CD4-positive, alpha-beta T cell treated with Interleukin-6 for 4 hours (primary cell): ENCODE measurements at places on chromosomes 7 and 10.

DNA sequence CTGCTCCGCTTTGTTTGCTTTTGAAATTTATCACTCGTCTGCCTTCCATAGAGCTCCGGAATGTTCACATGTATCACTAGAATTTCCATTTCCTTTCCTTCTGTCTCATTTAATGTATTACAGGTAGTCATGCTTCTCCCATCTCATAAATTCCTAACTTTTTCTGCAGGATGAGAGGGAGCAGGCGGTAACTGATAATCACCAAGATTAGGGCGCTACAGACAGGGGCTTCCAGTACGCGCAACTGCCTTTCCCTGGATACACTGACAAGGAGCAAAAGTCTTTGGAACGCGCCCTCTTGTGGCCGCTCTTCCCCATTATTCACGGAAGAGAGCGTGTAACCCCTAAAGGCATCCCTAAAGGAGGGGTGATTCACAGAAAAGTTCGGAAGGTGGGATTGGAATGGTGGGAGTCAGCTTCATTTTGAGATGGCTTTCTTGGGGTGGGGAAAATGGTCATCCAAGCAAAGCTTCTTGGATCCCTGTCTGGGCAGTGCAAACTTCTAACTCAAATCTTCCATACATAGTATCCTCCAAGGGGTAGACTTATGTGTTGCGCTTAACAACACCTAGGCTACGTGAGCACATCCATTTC lies 6.5 kb downstream of the INHBA start:
- peak; percentile 9 for DNase-seq

DNA sequence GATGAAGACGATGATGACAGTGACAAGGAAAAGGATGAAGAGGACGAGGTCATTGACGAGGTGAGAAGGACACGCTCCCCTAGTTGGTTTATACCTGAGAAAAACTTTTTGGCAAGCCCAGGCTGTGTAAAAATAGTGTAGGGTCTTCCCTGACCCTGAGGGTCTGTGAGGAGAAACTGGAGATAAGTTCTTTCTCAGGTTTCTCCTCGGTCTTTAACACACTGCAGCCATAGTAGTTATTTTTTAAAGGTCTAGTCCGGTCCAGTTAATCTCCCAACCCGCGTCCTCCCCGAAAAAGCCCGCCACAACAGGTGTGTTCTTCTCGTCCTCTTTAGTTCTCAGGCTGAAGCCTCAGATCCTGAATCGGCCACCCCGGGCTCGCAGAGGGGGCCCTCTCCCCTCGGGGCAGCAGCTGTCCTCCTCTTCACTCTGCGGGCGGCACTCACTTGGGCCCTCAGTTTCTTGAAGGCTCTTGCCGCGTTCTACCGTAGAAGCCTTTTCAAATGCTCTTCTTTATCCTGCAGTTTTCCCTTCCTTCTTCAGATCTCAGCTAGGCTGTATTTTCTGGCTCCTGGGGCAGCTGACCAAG lies 411 bp downstream of the BCCIP start:
- DNase-seq: no peak

GRCh38 chr7:601595-602340 lies 82.1 kb upstream of the PDGFA start:
- DNase-seq: peak; percentile 77

DNA sequence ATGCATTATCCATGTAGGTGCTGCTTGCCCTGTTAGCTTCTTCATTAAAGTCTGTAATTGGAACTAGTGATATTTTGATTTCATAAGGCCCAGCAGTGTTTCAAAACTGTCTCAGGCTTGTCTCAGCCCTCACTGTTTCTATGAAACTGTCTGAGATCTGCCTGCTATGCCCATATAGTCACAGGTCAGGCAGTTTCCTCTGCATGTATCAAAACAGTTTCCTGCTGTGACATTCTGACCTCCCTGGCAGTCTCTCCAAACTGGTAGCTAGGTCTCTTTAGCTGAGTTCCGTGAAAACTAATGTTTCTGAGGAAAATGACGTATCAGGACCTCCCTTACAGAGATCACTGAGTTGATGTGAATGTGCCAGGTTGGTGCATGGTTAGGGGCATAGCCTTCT lies 18.9 kb upstream of the SEMA3D start:
- DNase-seq: no peak

DNA sequence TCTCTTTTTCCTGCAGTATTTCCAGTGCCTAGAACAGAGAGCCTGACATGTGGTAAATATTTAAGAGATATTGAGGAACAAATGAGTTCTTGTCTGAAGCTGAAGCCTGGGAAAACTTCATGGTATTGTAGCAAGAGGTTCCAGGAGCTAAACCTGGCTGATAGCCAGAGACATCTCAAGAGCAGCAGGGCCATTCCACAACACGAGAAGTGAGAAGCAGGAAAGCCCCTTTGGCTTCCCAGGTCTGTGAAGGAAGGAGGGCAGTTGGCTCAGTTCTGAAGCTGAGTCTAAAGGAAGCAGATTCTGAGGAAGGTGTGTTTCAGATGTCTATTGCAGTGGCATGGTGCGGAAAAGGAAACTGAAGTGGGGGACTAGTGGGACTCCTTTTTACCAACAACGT lies 63.8 kb upstream of the FAM204A start:
- DNase-seq: no peak

DNA sequence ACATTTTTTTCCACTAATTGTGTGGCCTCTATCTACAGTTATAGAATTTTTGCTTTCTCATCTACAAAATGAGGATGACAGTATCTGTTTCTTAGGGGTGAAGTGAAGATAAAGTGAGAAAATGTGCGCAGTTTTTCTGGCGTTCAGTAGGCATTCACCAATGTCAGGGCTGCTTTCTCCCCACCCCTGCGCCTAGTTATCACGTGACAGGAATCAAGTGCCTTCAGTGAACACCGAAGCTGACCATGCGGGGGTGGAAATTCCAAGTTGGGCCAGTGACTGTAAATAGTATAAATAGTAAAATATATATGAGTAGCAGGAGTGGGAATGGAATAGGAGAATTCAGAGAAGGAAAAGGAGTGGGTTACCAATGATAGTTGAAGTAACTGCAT lies 77.4 kb downstream of the TAF3 start:
- no peak for DNase-seq

- DNase-seq: no peak
These were observed 18.0 kb downstream of the CAMK2B start for GRCh38 chr7:44307301-44307900.

DNA sequence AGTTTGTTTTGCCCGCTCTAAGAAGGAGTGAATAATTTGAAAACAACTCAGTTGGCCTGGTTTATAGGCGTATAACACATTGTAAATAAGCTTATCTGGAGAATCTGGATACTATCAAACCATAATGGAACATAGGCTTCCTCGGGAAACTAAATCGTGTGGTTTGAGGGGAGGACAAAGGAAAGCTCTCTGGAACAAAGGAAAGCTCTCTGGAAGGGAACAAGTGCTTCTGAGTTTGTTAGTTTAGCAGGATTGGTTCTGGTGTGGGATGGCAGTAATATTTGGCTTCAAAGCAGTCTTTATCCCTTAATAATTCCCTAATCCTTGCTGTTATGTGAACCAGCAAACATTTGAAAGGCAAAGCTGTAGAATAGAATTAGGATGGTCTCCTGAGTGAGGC lies 15.0 kb upstream of the SLK start:
- no peak for DNase-seq

DNA sequence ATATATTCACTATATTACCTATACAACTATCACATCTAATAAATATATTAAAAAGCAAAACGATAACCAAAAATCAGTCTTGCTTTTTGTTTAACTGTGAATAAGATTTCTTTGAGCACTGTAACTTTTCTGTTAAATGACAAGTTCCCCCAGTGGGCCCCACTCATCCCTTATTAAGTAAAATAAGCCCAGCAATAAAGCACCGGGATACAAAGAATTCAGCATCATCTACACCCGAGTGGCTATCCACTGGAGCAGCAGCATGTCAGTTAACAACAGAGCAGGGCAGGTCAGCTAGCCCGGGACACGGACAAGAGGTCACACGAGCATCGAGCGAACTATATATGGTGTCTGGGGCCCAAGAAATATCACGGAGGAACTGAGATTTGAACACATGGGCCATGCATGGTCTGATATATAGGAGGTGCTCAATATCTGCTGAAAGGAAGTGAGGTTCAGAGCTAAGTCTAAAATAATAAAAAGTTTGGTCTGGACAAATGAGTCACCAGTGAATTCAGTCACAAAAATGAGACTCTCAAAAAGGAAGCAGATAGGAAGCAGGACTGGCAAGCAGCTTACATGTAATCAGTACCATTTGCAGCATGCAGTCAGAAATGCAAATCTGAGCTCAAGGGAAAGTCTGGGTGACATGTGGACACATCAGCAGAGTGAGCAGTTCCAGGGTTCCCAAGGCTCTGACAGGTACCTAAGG lies 4.1 kb downstream of the ERCC6 start:
- DNase-seq: no peak

DNA sequence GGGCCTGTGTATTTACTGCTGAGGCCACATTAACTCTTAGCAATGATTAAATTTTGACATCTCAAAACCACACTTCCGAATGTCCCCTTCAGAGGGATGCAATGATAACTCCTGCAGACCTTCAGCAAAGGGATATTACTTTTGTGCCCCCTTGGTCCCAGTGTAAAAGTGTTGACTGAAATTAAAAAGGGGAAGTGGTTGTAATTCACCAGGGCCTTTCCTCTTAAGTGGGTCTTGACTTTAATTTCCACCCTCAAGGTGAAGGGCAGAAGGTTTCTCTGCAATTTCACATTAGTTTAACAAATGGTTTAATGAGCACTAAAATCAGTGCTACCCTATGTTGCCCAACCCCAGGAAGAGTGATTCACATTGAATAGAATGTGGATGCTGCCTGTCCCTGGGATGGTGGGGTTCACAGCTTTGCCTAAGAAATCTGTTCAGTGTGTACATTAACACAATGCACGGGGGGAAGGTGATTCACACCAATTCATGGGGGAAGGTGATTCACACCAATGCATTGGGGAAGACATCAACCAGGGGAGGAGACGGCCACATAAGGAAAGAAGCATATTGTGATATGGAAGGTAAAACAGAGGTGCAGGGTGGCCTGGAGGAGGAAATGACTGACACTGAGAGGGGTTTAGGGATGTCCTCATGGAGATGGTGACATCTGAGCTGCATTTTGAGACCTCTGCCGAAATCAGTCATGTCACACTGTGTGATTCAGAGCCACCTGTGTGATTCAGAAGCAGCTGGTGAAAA lies 19.4 kb upstream of the TNS3 start:
- DNase-seq: no peak

GRCh38 chr7:158988302-158988862 lies 132.0 kb downstream of the DYNC2I1 start:
- no peak for DNase-seq

DNA sequence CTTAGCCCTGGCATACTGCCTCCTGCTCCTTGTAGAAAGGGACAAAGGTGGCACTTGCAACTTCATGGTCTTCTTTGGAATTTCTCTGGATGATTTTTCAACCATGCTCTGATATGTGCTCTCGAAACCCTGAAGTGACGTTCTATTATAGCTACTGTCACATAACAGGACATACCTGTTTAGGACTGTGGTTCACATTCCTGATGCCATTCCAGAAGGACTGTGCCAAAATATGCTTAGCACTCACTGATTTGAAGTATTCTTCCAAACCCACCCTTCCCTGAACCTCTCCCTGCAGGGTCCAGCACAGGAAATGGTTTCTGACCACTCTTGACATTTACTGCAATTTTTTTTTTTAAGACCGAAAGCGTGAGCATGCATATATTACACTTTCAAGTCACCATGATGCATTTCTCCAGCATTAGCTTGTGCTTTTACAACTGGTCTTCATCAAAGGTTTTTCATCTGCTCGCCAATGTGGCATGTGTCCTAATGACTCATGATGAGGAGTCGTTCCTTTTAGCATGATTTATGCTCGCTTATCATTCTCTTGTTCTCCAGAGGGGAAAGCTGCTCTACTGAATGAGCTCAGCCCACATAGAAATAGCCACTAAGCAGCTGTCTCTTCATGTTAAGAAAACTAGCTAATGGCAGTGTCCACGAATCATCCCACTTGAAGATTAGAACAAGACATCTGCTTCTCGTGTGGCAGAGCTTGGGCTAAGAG lies 135.2 kb downstream of the ADAM12 start:
- no peak for DNase-seq

GRCh38 chr7:144670218-144670617 lies 165.6 kb downstream of the TPK1 start:
- no peak for DNase-seq

DNA sequence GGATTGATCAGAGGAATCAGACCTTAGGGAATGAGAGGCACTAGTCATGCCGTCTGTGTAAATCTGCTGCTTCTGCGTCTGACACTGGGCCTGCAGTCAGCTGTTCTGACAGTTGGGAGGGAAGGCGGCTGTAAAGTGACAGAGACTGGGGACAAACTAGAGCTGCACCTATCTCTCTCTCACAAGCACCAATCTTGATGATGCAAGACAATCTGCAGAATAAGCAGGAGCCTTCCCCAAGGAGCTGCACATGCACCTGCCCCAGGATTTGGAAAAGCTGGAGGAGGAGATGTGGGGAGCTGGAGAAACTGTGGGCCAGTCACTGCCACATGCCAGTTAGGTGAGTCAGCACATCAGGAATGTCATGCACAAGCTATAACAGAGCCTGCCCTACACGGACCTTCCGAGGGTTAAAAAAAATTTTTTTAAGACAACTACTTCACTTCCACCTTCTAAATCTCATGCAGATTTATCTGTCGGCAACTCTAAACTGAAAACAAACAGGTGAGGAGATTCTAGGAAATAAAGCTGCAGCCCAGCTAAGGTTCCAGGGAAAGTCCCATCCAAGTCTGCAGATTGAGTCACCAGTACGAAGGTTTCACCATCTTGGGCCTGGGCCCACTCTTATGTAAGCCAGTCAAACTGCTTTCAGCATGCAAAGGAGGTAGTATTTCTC lies 39.2 kb downstream of the ENO4 start:
- DNase-seq: no peak

- DNase-seq: no peak
These were observed 456.8 kb downstream of the KCNMA1 start for GRCh38 chr10:77180794-77181193.

GRCh38 chr7:106199813-106200364 lies 84.9 kb downstream of the NAMPT start:
- no peak for DNase-seq

- no peak for DNase-seq
These were observed 10.7 kb downstream of the LUC7L2 start for GRCh38 chr7:139370301-139370942.

GRCh38 chr7:44388089-44388970 lies 62.9 kb upstream of the CAMK2B start:
- no peak for DNase-seq

DNA sequence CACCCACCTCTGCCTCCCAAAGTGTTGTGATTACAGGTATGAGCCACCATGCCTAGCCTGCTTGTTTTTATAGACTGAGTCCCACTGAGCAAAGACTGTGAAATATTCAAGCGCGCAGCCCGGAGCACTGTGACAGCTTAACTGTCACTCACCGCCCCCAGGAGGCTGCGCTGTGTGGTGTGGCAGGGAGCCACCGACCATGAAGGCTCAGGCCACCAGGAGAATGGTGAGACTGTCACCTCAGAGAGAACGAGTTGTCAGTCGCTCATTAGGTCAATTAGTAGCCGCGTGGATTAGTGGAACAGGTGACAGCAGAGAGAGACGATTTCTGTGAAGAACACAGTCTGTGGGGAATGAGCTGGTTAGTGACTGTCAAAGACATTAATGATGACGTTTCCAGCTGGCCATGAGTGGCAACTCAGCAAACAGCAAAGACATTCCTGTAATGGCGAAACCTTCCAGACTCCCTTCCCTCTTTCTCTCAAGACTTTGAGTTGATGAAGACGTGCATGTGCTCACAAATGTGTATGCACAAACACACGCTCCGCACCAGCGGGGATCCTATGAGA lies 64.5 kb downstream of the CYCS start:
- DNase-seq: no peak
